ENCODE measurements at places on chromosomes 3 and 15.

- DNase-seq = no peak
Observed at GRCh38 chr15:81029414-81030300, 28.9 kb downstream of the TLNRD1 start.

GRCh38 chr3:45551214-45552010 is 43.1 kb upstream of the LIMD1 start:
- no peak for DNase-seq

- no peak for DNase-seq
Observed at GRCh38 chr15:63379492-63380150, 2.0 kb downstream of the CA12 start.

GRCh38 chr3:10340046-10340445 is 19.1 kb upstream of the SEC13 start:
- DNase-seq = no peak

GRCh38 chr15:58409861-58410260 is 21.9 kb upstream of the LIPC start:
- DNase-seq = no peak

- DNase-seq = no peak
Observed at GRCh38 chr15:87916208-87916607, 340.3 kb downstream of the NTRK3 start.

GRCh38 chr3:59444294-59444671 is 394.5 kb upstream of the CFAP20DC start:
- no peak for DNase-seq

DNA sequence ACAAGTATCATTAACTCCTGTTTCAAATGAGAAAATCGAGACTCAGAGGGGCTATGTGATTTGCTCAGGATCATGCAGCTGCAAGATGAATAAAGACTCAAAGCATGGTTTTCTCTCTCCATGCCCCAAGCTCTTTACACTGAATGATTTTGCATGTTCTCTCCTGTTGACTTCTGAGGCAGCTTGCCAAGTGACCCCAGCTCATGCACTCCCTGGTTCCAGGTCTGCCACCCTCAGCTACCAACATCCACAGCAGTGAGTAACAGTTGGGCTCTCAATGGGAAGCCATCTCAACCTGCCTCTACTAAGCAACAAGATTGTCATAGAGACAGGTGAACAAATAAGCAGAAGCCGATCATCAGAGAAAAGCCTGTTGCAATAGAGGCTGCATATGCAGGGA is 116.9 kb upstream of the GADL1 start:
- no peak for DNase-seq

DNA sequence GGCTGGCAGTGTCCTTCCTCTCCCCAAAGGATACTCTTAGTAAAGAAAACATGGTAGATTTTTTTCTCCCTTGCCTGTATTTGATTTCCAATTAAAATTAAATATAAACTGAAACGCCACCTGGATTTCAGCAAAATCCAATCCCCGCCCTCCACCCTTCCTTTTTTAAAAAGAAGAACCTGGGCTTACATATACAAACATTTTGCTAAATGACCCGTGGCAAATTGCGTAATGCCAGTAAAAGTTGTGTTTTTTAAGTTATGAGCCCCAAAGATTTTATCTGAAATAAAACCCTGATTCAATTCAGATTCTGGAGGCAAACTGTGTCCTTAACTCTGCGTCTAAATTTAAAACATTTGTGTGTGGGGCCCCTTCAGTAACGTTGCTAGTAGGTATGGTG is 403.0 kb downstream of the FOXP1 start:
- DNase-seq = no peak

- no peak for DNase-seq
Observed at GRCh38 chr3:188360364-188360881, 206.5 kb downstream of the LPP start.

Data from cortex of kidney (tissue), 1 donor.